ENCODE measurements at places on chromosomes 11 and 22.

- no peak for DNase-seq
Measured at GRCh38 chr11:69949327-69949726, 128.8 kb upstream of the ANO1 start.

DNA sequence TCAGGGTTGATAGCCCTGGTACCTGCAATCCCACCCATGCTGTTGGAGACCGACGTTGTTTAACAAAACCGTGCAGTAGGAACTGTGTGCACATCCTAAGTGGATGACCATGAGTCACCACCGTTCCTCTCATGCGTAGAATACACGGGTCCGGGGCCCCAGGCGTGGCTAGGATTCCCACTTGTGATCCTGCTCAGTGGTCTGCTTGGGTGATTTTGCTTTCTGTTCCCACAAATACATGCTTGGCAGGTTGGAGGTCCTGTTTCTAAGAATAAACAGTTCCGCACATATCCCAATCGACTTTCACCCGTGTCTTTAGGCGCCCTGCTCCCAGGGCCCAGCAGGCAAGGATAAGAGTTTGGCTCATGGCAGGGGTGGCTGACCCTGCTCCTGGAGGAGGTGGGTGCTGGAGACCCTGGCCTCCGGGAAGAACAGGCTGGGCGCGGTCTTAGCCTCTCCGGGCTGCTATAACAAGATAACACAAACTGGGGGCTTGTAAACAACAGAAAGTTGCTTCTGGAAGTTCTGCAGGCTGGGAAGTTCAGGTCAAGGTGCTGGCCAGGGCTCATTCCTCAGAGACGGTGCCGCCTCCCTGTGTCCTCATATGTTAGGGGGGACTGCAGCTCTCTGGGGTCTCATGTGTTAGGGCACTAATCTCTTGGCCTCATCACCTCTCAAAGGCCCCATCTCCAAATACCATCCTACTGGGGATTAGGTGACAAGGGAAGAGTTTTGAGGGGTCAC, 1028.3 kb downstream of the BRD1 start:
- DNase-seq, result no peak

DNA sequence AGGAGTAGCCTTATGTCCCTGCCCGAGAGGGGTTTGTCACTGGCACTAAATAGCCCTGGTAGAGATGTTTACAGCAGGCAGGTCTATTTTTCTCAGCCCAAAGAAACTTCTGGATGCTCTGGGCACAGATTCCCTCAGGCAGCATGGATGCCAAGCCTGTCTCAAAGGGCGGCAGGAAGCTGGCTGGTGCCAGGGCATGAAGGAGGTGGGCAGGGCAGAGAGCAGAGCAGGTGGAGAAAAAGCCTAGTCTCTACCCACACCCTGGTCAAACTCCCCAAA, 4.1 kb upstream of the GAS2L1 start:
- DNase-seq, result no peak

DNA sequence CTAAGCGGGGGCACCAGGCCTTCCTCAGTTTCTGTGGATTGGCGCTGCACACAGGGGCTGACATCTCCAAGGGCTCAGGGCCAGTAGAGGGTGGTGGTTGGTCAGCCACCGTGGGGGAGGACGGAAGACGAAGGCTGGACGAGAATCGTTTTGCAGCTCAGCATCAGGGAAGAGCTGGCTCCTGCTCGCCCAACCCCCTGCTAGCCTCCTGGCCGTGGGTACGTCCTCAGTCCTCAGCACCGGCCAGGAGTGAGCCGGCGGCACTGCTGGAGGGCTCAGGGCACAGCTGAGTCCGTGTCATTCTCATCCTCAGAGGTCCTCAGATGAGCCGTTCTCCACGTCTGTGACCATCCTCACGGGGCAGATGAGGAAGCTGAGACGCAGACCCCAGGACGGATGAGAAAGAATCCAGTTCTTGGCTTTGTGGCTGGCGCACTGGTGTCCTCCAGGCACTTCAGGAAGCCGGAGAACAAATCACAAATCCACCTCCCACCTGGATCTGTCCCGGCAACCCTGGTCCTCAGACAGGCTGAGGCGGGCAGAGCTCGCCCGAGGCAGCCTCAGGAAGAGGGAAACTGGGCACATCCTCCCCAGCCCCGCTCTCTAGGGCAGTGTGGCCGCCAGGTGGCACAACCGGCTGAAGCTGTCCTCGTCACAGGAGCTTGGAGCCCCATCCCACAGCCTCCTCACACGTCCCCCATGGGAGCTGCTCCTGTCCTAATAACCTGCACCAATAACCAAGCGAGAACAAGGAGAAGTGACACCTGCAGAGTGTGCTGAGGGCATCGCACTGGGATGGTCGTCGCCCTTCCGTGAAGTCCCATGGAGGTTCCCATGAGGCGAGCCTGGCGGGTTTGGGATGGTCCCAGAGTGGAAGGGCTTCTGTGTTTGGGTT, 393.7 kb downstream of the BRD1 start:
- no peak for DNase-seq

- no peak for DNase-seq
Measured at GRCh38 chr11:111908639-111909305, 2.8 kb downstream of the CRYAB start.

DNA sequence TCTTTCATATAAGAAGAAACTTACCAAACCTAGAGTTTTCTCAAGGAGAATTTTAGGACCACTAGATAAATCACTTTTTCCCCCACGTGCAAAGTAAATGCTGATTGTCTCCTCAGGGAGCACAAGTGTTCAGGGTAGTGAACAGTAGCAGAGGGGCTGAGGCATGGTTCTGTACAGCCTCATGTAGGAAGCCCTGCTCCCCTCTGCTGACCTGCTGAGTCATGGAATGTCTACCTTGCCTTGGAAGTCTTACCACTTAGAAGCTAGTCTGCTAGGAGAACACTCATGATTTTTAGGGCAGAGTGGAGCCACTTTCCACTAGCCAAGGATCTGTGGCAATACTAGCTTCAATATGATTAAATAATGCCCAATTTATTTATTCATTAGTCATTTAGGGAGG, 2120.6 kb upstream of the RAG2 start:
- no peak for DNase-seq

DNA sequence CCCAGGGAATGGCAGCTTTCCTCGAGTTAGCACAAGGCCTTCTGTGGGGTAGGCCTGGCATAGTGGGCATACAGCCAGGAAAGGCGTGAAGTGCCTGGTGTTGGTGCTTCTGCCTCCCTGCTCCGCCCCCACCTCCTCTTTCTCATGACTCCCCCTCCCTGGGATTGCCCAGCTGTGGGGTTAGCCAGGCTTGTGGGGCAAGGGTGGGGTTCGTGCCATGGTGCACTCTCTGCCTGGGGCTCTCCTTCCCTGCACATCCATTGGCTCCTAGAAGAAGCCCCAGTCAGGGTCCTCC, 236.8 kb upstream of the NCAM1 start:
- DNase-seq, result no peak

DNA sequence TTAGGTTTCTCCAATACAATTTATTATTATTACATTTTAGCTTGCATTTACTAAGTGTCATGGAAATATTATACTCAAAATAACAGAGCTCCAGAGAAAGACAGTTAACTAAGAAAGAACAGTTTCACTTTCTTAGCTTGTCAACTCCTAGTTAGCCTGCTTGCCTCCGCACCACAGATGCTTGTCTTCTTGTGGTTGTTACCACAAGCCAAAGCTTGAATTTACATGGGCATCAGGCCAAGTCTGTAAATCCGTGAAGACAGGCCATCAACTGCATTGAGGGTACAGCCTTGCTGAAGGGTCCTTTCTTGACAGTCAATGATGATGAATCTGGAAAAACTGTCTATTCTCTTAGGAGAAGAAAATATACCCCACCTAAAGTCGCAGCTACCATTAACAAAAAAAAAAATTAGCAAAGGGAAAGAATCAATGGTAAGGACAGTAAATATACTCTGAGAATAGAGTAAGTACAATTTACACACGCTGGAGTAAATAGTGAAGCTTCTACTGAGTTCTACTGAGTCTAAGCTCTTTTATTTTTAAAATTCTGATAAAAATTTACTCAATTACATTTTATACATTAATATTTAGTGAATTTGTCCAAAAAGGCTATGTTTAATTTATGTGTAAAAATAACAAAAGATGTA, 15.6 kb upstream of the DENND5A start:
- DNase-seq, result peak; percentile 60

DNA sequence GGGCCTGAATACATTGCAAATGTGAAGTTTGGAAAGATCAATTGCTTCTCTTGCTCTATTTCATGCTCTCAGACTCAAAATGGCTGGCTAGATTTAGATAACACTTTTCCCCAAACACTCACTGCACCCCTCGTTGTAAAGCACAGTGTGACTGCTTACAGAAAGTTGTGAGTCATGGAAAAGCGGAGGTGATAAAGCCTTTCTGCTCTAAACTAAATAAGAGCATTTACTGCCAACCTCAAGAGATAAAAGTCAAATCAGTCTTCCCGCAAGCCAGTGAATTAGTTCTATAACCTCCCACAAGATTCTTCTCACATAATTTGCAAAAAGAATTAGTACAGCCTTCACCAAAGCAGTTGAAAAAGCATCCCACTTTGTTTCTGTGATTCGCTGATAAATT, 168.7 kb downstream of the WT1 start:
- no peak for DNase-seq
